Fibroblast of upper back skin (primary cell): ENCODE measurements at places on chromosomes 5 and 9.

DNA sequence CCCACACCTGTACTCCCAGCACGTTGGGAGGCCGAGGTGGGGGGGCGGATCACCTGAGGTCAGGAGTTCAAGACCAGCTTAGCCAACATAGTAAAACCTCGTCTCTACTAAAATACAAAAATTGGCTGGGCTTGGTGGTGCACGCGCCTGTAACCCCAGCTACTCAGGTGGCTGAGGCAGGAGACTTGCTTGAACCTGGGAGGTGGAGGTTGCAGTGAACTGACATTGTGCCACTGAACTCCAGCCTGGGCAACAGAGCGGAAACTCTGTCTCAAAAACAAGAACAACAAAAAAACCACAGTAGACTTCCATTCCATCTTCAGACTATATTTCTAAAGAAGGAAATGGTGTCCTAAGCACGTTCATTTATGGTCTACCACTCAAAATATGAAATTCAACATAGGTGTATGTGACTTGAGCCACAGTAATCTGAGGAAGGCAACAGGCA, 14.2 kb upstream of the SERINC5 start:
- no peak for DNase-seq

DNA sequence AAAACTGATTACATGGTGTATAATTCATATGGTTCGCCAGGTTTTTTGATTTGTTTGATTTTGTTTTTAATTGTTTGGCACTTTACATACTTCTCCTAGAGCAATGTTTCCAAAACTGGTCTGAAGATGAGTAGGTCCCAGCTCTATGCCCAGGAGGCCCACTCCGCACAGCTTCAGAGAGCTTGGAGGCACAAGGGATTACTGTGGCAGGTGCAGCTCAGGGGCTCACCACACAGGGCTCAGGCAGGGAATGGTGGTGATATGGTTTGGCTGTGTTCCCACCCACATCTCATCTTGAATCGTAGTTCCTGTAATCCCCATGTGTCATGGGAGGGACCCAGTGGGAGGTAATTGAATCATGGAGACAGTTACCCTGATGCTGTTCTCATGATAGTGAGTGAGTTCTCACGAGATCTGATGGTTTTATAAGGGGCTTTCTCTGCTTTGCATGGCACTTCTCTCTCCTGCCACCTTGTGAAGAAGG, 296.6 kb downstream of the MED10 start:
- DNase-seq = no peak

GRCh38 chr9:127194881-127195713, 69.5 kb upstream of the GARNL3 start:
- no peak for DNase-seq

- DNase-seq = no peak
These were observed 30.5 kb downstream of the RXRA start for GRCh38 chr9:134356496-134357470.

- DNase-seq = peak; percentile 24
These were observed 1775.7 kb upstream of the C9orf72 start for GRCh38 chr9:29348999-29349398.

DNA sequence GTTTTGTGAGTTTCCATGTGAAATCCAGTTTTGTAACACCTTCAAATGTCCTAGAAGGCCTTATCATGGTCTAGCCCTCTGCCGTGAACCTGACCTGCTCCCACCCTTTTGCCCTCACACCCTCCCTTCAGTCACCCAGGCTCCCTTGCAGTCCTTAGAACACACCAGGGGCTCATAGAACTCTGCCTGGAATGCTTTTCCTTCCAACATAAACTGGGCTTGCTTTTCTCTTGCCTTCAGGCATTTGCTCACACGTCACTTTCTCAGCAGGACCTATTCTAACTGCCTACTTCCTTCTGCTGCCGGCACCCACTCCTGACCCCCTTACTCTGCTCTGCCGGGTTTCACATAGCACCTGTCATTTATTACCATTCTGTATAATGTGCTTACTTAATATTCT, 111.9 kb downstream of the PDE8B start:
- DNase-seq = no peak

- peak; percentile 26 for DNase-seq
These were observed 283.3 kb downstream of the TMEM167A start for GRCh38 chr5:82793808-82794419.

- peak; percentile 30 for DNase-seq
These were observed 38.5 kb upstream of the GZMA start for GRCh38 chr5:55063899-55064298.

DNA sequence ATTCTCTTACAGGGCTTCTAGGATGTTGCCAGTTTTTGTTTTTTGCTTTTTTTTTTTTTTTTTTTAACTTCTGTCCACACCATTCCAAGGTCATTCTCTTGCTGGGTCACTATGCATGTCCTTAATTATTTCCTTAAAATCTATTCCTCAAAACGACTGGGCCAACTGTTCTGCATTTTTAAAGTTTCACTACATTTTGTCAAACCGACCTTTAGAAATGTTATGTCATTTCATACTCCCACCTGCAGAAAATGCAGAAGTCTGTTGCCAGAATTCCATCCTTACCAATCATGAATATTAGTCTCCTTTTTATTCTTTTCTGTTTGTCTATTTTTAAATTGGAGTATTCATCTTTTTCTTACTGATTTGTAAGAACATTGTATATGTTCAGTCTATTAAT, 295.5 kb downstream of the ZSWIM6 start:
- DNase-seq = no peak

GRCh38 chr5:42561656-42562055, 138.4 kb downstream of the GHR start:
- DNase-seq = no peak

GRCh38 chr5:71816307-71816706, 97.2 kb downstream of the CARTPT start:
- DNase-seq = no peak

GRCh38 chr5:154203798-154204578, 13.5 kb downstream of the GALNT10 start:
- DNase-seq = no peak

DNA sequence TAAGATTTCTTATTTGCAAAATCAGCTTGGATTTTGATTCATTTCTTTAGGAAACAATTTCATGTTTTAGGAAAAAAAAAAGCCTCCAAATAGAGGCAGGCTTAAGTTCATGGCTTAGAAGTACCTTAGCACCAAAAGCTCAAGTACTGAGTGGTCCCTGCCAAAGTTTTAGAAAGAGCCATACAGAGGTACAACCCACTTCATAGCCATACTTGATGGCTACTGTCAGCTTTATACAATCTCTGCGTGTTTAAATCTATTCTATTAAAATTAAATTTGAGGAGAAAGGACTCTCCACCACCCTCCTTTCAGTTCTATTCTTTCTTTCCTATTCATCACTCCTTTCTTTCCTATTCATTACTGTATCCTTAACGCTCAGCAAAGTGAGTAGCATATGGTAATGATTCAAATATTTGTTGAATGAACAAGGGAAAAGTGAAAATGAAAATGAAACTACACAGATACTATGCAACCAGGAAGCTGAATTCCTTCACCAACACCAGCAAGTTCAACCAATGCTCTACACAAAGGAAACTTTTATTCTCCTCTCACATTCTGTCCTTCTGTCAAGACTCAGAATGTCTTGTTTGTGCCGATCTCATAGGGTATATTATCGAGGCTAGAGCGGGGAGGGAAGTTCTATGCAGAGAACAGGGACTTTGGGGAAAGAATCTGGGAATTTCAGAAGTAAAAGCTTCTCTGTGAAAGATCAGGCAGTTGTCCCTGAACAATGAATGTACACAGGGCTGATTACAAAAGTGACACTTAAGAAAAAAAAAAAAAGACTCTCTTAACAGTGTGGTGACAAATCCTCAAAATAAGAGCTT, 138.6 kb upstream of the SPEF2 start:
- peak; percentile 57 for DNase-seq

GRCh38 chr5:103744159-103744558, 181.6 kb upstream of the NUDT12 start:
- DNase-seq = peak; percentile 82

DNA sequence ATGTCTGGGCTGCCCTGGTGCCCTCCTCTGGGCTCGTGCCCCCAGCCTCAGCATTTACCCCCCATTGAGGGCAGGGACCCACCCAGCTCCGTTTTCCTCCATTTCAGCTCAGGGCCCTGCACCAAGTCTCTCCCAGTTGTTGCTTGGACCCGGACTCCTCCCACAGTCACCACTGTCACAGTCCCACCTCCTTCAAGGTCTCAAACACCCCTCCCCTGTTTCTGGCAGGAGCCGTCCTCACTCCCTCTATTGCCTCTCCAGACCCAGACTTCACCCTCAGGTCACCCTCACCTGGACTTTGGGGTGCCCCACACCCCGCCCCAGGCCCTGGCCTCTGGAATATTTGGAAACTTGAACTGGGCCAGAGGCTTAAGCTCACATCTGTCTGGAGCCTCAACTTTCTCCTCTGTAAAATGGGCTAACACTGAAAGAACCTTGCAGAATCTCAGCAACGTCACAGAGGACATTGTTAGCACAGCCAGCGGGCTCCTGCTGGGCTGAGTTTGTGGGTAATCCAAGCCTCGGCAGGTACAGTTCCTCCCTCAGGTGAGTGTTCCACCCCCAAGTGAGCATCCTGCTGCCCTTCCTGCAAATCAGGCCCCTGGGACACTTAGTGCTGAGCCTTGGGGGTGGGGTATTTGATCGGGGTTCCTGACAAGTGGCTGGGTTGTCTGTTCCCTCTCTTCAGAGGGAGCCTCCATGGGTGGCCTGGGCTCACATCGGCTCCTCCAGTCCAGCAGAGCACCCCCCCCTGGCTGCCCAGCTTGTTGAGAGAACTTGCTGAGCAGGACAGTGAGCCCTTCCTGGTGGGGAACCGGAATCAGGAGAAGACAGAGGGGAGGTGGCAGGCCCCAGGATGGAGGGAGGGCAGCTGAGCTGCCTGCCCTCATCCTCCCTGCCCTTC, 130.1 kb downstream of the C9orf50 start:
- DNase-seq = no peak

GRCh38 chr5:120805131-120805530, 341.0 kb downstream of the PRR16 start:
- no peak for DNase-seq

DNA sequence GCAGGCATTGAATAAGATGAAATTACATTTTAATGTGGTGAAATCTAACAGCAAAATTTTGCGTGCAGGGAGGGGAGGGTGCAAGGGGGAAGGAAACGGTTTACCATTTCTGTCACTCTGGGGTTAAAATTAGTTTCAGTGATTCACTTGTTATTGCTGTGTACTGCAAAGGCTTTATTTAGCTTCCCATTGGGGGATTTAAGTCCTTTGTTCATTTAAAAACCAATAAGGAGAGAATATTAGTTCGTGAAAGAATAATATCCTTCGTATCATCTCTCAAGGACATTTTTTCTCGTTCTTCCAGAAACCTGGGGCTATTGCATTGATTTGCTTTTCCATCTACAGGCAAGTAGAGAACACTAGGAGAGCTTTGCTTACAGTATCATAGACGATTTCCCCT, 667.8 kb upstream of the RGMB start:
- no peak for DNase-seq

DNA sequence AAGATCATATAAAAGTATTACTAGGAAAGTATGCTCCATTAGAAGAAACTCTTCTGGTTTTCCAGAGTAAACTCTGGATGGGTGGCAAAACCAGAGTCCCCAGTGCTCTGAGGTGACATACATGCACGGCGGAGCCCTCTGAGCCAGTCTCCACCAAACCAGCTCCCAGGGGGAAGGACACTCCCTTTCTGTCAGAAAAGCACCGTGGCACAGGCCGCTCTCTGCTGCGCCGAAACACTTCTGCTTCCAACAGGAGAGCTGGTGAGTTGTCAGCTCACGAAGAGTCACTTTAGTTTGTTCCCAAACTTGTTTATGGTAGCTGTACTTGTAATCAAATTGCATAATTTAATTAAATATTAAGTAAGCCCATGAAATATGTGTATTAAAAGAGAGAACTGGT, 184.6 kb downstream of the CDK5RAP2 start:
- DNase-seq = no peak

- no peak for DNase-seq
These were observed 49.3 kb downstream of the MLLT3 start for GRCh38 chr9:20573023-20573422.

GRCh38 chr9:116480700-116481099, 206.4 kb upstream of the TRIM32 start:
- DNase-seq = no peak

DNA sequence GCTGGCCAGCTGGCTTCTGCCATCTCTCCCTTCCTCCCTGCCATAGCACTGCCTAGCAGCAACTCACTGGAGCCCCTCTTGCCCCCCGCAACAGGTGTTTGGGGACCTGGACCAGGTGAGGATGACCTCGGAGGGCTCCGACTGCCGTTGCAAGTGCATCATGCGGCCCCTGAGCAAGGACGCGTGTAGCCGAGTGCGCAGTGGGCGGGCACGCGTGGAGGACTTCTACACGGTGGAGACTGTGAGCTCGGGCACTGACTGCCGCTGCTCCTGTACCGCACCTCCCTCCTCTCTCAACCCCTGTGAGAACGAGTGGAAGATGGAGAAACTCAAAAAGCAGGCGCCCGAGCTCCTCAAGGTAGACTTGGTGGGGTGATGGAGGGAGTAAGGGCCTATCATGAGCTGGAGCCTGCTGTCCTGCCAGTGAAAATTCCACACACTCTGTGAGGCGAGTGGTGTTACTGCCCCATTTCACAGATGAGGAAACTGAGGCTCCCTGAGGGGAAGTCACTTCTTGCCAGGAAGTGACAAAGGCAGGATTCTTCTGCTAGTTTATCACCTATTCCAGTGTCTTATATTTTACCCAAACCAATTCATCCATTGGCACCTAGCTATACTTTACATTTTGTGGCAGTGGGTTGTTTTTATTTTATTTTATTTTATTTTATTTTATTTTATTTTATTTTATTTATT, 10.1 kb downstream of the OLFML2A start:
- DNase-seq = no peak

GRCh38 chr9:137836151-137836830, 41.3 kb upstream of the CACNA1B start:
- DNase-seq = no peak

- peak; percentile 9 for DNase-seq
These were observed 69.9 kb upstream of the OR2K2 start for GRCh38 chr9:111399772-111400563.

DNA sequence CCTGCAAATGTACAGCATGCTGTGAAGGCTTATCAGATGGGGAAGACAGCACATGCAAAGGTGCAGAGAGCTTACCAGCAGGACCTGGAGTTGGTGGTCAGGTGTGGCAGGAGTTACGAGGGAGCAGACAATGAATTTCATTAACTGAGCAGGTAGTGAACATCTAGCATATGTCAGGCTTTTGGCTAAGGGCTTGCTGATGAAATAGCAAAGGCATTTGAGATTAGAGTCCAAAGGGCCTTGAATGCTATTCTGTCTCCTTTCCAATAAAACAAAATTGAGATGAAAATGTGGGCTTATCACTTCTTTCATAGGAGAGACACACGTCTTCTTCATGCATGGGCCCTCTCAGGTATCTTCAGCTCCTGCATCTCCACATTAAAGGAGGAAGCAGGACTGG, 36.6 kb upstream of the PPARGC1B start:
- DNase-seq = no peak

DNA sequence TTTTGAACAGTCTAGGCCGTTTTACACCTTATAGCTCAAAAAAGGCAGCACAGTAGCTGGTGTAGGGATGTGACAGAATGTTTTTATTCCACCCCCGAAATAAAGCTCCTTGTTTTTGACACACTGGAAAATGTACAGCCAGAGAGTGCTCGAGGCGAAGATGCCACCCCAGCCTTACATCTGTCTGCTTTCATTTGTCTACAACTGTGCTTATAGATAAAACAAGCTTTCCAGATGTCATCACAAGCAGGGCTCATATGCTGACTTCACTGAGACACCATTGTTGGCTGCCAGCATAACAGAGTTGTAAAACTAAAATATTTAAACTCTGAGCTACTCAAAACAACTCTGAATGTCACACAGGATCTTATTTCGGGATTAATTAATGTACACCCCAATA, 386.3 kb downstream of the BNC2 start:
- no peak for DNase-seq
